ENCODE measurements at places on chromosomes 5 and 9. TPM values are rescaled to one million over a fixed set of nuclear protein-coding genes. Genes with fewer than 3 reads are reported as not detected.

LRRC70 gene
- total RNA-seq, result 1.7 TPM

SKP1 gene
- total RNA-seq, result 344 TPM

DBH gene
- not detected for total RNA-seq

IGFBPL1 gene
- 0.34 TPM for total RNA-seq

CEL gene
- total RNA-seq, result 4.3 TPM

DNA sequence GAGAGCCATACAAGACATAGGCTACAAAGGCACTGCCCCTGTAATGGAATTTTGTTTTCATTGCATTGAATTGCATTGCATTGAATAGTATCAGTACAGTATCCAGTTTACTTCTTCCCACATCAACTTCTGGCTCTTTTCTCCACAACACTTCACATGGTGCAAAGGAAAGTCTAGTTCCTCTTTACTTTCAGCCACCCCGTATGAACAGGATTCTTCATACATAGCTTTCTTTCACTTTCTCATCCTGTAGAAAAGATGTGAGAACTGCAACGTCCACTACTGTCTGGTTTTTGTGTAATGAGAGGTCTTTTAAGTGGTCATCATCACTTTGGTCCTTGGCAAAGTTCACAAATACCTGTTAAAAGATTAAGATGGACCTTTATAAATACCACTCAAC lies 20.2 kb downstream of the NIPSNAP3B start:
- H3K27ac ChIP-seq, result no peak overlapping the region
- no peak for DNase-seq
- no peak overlapping the region for H3K4me3 ChIP-seq
- no peaks in the 10 kb centered on the region for H3K27me3 ChIP-seq

GRCh38 chr5:73442231-73442811 lies 6.3 kb downstream of the FOXD1 start:
- H3K36me3 ChIP-seq, result no peaks in the 10 kb centered on the region
- no peak for DNase-seq
- H3K4me1 ChIP-seq, result peaks cover 4% of the 10 kb centered on the region
- peaks cover 94% of the 10 kb centered on the region for H3K27me3 ChIP-seq
- no peak overlapping the region for H3K4me3 ChIP-seq

DNA sequence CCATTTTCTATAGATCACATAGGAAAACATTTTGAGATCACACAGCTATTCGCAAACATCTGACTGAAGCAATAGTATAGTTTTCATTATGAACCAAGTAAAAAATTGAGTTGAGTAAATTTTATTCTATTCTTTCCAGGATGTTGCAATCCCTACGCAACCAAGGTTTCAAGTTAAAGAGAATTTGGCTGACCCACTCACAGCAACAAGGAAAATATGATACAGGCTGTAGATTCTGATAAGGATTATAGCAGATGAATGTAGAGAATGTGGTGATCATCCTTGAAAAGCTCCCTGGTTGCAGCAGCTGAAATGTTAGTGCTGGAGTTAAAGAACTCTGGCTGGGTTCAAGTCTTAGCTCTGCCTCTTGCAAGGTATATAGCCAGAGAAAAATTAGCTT lies 4.7 kb downstream of the ABCA1 start:
- H3K36me3 ChIP-seq, result no peaks in the 10 kb centered on the region
- peaks cover 19% of the 10 kb centered on the region for H3K4me1 ChIP-seq
- H3K4me3 ChIP-seq, result no peak overlapping the region
- H3K27ac ChIP-seq, result peak overlapping the region; percentile 66

GRCh38 chr5:135434591-135435466 lies 12.3 kb downstream of the DCANP1 start:
- H3K4me3 ChIP-seq, result no peak overlapping the region
- peak overlapping the region; percentile 54 for H3K27ac ChIP-seq
- H3K27me3 ChIP-seq, result peaks cover 3% of the 10 kb centered on the region

GRCh38 chr5:154005648-154006047 lies 33.1 kb downstream of the FAM114A2 start:
- peaks cover 5% of the 10 kb centered on the region for H3K36me3 ChIP-seq
- no peak for DNase-seq
- H3K4me3 ChIP-seq, result no peak overlapping the region
- H3K27me3 ChIP-seq, result no peaks in the 10 kb centered on the region
- no peak overlapping the region for H3K27ac ChIP-seq

DNA sequence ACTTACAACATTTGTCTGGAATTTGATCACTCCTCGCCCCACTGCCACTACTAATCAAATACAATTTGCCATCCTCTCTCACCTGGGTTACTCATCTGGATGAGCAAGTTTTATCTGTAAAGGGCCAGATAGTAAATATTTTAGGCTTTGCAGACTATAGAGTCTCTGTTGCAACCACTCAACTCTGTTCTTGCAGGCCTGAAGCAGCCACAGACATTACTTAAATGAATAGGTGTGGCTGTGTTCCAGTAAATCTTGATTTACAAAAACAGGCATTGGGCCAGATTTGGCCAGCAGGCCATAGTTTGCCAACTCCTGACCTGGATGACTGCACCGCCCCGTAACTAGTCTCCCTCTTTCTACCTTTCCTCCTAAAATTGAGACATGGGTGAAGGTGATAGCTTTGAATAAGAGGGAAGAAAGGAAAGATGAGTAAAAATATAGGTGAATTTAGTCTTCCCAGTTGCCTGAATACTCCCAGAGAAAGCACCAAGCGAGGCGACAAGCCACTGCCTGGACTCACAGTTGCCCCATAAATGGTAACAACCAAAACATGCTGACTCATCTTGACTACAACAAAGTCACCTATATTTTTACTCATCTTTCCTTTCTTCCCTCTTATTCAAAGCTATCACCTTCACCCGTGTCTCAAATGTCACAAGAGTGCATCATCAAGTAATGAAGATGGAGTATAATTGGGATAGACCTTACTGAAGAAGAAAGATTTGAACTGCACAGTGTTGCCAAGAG lies 32.5 kb upstream of the SCAMP1 start:
- DNase-seq, result no peak
- H3K36me3 ChIP-seq, result no peaks in the 10 kb centered on the region
- H3K4me1 ChIP-seq, result no peaks in the 10 kb centered on the region
- no peak overlapping the region for H3K4me3 ChIP-seq

- no peak overlapping the region for H3K27ac ChIP-seq
- no peaks in the 10 kb centered on the region for H3K36me3 ChIP-seq
- no peaks in the 10 kb centered on the region for H3K27me3 ChIP-seq
- peak overlapping the region; percentile 74 for H3K4me3 ChIP-seq
- H3K4me1 ChIP-seq, result peaks cover 12% of the 10 kb centered on the region
Measured at GRCh38 chr5:20972419-20972925, 984.5 kb upstream of the CDH18 start.

DNA sequence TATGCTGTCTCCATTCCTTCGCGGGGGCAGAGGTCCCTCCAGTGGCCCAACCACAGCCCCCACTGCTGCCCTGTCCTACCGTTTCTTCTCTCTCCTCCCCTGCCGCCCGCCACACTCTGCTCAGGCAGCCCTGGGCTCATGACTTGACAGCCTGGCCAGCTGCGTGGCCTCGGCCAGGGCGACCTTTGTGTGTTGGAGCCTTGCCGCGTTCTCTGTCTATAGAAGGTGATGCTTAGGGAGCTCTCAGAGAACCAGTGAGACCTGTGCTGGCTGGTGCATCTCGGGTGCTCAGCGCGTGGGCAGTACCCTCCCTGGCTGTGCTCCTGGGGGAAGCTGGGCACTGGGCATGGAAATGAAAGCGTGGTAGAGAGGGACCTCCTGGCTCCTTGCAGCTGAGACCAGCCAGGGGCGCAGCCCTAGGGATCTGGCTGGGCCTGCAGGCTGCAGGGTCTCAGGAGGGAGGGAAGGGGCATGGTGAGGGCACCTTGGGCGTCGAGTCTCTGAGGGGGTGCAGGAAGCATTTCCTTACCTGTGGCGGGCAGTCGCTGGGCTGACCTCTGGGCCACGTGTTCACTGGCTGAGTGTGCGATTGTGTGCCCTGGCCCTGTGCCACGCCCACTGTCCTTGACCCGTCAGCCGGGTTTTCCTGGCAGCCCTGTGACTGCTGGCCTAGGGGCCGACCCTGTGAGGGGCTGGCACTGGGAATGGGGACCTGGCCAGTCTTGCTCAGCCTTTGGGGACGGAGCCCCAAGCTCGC lies 50.3 kb downstream of the RXRA start:
- peak overlapping the region; percentile 86 for H3K27ac ChIP-seq
- no peak overlapping the region for H3K4me3 ChIP-seq
- no peak for DNase-seq

DNA sequence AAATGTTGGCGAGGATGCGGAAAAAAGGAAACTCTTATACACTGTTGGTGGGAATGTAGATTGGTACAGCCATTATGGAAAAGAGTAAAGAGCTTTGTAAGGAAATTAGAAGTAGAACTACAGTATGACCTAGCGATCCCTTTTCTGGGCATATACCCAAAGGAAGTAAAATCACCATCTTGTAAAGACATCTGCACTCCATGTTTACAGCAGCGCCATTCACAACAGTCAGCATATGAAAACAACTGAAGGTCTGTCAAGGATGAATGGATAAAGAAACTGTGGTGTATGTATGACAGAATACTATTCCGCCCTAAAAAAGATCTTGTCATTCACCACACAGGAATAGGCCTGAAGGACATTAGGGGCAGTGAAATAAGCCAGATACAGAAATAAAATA lies 27.7 kb upstream of the SLC25A51 start:
- no peak overlapping the region for H3K27ac ChIP-seq
- peaks cover 27% of the 10 kb centered on the region for H3K36me3 ChIP-seq
- H3K4me3 ChIP-seq, result no peak overlapping the region

- no peak for DNase-seq
- H3K4me1 ChIP-seq, result no peaks in the 10 kb centered on the region
- H3K4me3 ChIP-seq, result no peak overlapping the region
- H3K27me3 ChIP-seq, result no peaks in the 10 kb centered on the region
- H3K27ac ChIP-seq, result no peak overlapping the region
- peaks cover 4% of the 10 kb centered on the region for H3K36me3 ChIP-seq
Measured at GRCh38 chr5:142412581-142412980, 87.8 kb upstream of the SPRY4 start.

GRCh38 chr5:138469540-138470321 lies 4.5 kb downstream of the EGR1 start:
- H3K36me3 ChIP-seq, result peaks cover 22% of the 10 kb centered on the region
- H3K4me3 ChIP-seq, result peak overlapping the region; percentile 39
- peaks cover 24% of the 10 kb centered on the region for H3K4me1 ChIP-seq

DNA sequence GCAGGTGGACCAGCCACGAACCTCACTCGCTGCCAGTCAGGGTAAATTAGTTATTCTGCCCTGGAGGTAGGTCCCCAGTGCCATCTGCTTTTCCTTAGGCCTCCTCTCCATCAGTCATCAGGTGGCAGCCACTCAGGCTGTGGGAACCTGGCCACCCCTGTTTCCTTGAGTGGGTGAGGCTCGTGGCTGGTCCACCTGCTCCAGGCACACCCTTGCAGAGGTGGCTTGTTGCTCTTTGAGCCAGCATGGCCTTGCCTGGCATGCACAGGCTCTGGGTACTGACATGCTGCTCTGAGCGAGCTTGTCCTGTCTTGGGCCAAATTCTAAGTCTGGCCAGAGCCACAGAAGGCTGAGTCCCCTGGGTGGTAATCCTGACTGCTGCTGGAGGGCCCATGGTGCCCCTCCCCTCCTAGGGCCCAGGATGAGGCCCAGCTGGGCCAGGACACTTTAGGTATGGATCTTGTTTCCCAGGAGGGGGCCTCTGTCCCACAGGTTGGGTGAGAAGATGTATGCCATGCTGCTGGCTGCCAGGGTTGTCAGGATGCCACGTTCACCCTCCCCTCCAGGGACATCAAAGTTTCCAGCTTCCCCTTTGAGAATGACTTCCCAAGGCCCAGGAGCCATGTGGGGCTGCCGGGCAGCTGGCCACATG lies 17.0 kb upstream of the ZNF484 start:
- H3K4me1 ChIP-seq, result no peaks in the 10 kb centered on the region
- H3K36me3 ChIP-seq, result no peaks in the 10 kb centered on the region
- no peak for DNase-seq
- H3K27ac ChIP-seq, result no peak overlapping the region
- H3K27me3 ChIP-seq, result peaks cover 8% of the 10 kb centered on the region

DNA sequence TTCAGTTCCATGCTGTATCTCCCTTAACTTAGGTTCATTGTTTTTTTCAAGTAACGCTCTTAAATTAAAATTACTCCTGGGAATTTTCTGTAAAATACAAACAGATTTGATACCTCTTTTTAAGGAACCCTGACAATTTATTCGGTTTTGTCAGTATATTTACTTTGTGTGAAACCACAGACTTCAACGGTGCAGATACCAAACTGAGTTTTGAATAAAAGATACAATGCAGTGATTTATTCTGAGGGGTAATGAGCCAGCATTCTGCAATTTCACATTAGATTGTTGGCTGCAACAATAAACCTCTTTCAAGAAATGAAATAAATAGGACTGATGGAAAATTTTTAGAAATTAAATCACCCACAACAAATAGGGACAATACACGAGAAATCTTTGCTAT lies 308.6 kb upstream of the EDIL3 start:
- no peaks in the 10 kb centered on the region for H3K36me3 ChIP-seq
- no peaks in the 10 kb centered on the region for H3K27me3 ChIP-seq
- no peaks in the 10 kb centered on the region for H3K4me1 ChIP-seq
- H3K4me3 ChIP-seq, result no peak overlapping the region

DNA sequence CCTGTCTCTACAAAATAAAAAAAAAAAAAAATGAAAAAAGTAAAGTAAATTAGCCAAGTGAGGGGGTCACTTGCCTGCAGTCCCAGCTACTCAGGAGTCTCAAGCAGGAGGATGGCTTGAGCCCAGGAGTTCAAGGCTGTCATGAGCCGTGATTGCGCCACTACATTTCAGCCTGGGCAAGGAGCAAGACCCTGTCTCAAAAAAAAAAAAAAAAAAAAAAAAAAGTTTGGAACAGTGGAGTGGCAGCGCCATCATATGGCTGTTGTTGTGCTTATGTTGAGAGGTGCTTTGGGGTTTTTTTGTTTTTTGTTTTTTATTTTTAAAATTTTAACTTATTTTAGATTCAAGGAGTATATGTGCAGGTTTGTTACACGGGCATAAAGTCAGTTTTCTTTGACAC lies 3.6 kb downstream of the BRIX1 start:
- H3K27ac ChIP-seq, result no peak overlapping the region
- H3K27me3 ChIP-seq, result no peaks in the 10 kb centered on the region
- H3K4me3 ChIP-seq, result no peak overlapping the region
- peaks cover 20% of the 10 kb centered on the region for H3K36me3 ChIP-seq
- DNase-seq, result no peak

- DNase-seq, result no peak
- H3K27me3 ChIP-seq, result no peaks in the 10 kb centered on the region
- H3K4me3 ChIP-seq, result no peak overlapping the region
- H3K4me1 ChIP-seq, result peaks cover 18% of the 10 kb centered on the region
Measured at GRCh38 chr5:96187309-96188027, 225.8 kb upstream of the ELL2 start.

Data from mesothelial cell of epicardium (in vitro differentiated cells).